ENCODE measurements at places on chromosomes 6 and 20.

- no peak for DNase-seq
Observed at GRCh38 chr20:46967646-46968045, 73.0 kb downstream of the EYA2 start.

DNA sequence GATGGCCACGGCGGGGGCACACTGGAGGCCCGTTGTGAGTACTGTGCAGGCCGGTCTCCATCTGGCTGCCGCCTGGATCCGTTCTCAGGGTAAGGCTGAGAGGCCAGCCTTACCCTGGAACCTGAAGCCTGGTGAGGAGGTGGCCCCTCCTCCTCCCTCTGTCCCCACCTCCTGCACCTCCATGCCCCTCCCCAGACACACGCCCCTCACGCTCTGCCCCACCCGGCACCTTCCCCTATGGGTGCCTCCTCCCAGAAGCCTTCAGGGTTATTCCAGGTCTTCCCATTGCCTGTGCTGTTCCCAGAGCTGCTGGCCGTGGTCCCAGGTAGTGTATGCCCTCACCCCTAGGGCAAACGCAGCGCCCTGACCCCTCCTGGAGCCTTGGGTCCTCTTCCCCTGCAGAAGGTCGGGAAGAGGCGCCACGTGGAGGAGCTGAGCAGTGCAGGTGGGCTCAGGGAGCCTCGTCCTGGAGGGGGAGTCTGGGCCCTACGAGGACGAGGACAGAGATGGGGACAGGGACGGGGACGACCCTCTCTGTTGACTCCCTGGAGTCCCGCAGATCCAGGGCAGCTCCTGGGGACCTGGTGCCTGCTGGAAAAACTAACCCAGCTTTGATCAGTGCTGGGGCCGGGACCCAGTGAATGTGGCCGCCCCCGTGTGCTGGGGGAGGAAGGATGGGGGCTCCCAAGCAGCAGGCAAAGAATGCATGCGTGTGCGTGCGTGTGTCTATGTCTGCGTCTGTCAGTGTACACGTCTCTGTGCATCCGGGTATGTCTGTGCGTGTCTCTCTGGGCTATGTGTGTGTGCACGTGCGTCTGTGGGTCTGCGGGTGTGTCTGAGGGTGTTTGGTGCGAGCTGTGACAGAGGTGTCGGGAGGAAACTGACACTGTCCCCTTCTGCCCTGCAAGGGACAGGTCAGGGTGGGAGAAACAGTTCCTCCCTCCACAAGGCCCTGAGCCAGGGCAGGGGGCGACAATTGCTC, 8.2 kb upstream of the HRH3 start:
- DNase-seq: no peak

- no peak for DNase-seq
Observed at GRCh38 chr6:165566088-165566828, 96.8 kb downstream of the PDE10A start.

GRCh38 chr6:85394853-85395538, 54.9 kb upstream of the NT5E start:
- DNase-seq: no peak

DNA sequence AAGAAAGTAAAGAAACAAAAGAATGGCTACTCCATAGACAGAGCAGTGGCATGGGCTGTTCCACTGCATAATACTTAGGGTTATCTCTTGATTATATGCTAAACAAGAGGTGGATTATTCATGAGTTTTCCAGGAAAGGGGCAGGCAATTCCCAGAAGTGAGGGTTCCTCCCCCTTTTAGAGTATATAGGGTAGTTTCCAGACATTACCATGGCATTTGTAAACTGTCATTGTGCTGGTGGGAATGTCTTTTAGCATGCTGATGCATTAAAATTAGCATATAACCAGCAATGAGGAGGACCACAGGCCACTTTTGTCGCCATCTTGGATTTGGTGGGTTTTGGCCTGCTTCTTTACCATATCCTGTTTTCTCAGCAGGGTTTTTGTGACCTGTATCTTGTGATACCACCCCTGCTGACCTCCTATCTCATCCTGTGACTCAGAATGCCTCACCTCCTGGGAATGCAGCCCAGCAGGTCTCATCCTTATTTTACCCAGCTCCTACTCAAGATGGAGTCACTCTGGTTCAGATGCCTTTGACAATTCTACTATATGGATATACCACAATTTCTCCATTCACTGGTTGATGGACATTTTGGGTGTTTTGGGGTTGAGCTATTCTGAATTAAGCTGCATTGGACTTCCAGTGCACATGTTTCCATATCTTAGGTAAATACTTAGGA, 280.6 kb downstream of the FARS2 start:
- no peak for DNase-seq

DNA sequence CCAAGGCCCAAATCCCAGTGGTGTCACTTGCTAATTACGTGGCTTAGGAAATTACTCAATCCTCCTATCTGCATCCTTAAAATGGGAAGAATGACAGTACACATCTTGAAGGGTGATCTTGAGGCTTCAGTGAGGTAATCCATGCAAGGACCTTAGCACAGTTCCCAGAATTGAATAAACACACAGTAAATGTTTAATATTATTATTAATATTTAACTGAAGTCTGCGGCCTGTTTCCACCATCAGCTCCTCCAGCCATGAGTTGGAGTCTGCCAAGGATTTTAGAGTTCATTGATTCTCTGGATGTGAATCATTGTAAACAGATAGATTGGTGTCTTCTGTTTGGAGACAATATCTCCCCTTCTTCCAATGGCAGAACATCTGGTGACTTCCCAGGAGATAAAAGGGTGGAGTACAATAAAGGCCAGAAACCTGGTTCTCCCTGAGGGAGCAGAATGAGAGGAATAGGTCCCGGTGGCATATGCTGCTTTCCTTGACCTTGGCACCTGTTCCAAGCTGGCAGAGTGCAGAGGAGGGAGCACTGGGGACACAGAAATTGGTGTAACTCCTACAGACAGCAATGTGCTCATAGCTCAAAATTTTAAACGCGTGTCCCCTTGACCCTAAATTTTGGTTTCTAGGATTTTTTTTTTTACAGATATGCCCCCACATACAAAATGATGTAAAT, 25.4 kb downstream of the UNC5CL start:
- DNase-seq: no peak

GRCh38 chr20:63693733-63694583, 2.5 kb upstream of the TNFRSF6B start:
- DNase-seq: no peak

DNA sequence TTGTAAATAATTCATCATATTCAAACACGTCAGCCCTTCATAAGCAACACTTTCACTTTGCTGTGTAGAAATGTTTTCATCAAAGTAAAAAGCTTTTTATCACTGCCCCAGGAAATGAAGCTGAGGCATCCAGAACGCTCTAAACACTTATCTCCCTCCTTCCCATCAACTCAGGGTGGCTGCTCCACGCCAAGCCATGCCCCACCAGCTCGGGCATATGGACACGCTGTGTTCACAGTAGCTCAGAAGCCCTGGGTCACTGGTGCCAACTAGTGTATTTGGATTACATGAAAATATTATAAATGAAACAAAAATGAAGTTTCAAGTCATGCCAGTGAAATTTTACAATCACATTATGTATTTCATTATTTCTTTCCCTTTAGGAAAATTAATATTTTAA, 10.3 kb downstream of the PDE10A start:
- no peak for DNase-seq

DNA sequence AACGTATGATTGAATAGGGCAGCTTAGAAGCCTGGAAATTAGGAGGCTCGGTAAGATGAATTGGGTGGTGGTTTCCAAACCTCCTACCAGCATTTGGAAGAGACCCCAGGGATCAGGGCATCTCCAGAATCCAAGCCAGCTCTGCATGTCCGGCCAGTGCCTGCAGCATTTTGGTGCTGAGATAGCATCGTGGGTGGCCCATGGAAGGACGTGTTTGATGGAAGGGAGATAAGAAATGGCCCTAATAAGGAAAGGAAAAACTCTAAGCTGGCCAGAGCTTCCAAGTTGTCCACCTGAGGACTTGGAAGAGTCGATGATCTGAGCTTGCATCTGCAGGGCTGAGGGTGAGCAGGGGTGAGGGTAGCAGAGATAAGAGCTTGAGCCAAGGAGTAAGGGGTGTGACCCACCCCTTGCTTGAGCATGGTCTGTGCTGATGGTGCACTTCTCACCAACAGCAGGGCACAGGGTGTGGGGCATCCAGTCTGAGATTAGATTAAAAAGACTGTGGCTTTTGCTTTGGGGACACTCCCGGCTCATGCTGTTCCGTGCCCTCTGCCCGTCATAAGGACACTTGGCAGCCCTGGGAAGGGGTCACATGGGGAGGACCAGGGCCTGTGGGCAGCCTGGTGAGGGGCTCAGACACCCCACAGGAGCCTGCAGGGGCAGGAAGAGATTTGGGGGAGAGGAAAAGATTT, 213.2 kb downstream of the ERMARD start:
- no peak for DNase-seq

DNA sequence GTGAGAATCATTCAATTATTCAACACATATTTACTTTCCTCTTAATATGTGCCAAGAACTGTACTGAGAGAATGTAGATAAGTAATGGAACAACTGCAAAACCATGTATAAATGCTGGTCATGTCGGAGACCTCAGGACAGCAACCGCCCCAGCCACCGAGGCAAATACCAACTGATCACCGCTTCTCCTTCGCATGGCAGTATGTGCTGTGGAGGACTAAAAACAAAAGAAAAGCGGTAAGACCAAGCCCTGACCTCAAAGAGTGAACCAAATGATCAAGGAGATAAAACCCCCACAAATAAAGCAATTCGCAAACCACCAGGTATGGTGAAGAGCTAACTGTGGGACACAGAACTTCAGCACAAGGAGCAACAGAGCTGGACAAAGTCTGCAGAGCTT, 104.3 kb downstream of the TRERF1 start:
- DNase-seq: no peak

DNA sequence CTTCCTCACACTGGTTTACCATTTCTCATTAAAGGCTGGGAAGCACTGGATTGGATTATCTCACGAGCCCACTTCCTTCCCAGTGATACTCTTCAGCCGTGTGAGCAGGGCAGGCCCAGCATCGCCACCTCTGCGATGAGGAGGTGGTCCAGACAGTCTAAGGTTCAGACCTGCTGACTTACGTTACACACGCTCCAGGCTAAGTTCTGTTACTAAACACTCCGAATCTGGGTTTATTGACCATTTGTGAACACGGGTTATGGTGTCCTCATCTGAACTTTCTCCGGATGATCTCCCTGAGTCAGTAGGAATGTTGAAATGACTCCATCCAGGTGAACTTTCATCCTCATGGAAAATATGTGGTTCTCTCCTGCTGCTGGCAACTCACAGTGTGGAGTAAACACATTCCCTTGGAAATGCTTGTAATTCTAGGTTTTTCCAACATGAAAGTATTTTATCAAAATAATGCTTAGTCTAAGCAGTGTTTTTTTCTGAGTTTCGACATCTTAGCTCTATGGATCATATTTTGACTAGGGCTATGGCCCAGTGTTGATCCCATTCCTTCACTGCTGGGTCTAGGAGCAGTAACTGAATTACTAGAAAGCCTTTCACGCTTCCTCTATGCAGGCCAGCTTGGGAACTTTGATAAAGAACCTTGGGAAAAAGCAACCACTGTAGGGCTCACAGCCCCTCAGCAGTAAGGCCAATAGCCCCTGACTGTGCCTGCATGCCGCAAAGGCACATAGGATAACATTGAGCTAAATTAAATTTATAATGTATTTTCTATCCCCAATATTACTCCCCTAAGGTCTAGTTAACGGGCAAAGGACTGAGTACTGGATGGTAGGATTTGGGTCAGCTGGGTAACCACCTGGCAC, 37.7 kb upstream of the PXDC1 start:
- DNase-seq: no peak

- no peak for DNase-seq
Observed at GRCh38 chr6:35044145-35044745, 96.9 kb downstream of the TCP11 start.

All from stimulated activated CD8-positive, alpha-beta memory T cell treated with anti-CD3 and anti-CD28 coated beads, Interleukin-15, amount 100 ng/mL, for 24 hours (primary cell).